Anterior cingulate cortex (tissue), 58 donors: ENCODE measurements at places on chromosomes 6 and 20.

DNA sequence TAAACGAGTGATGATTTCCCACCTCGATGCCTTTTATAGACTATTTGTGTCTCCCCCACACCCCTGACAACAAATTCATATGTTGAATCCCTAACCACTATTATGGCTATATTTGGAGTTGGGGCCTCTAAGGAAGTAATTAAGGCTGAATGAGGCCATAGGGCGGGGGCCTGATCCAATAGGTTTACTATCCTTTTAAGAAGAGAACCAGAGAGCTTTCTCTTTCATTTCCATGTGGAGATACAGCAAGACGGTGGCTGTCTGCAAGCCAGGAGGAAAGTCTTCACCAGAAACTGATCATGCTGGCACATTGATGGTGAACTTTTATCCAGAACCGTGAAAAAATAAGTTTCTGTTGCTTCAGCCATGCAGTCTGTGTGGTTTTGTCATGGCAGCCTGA, 38.9 kb upstream of the CLIC5 start:
- no peak for DNase-seq

- DNase-seq: no peak
Measured at GRCh38 chr20:46083101-46083500, 6.7 kb downstream of the NCOA5 start.

DNA sequence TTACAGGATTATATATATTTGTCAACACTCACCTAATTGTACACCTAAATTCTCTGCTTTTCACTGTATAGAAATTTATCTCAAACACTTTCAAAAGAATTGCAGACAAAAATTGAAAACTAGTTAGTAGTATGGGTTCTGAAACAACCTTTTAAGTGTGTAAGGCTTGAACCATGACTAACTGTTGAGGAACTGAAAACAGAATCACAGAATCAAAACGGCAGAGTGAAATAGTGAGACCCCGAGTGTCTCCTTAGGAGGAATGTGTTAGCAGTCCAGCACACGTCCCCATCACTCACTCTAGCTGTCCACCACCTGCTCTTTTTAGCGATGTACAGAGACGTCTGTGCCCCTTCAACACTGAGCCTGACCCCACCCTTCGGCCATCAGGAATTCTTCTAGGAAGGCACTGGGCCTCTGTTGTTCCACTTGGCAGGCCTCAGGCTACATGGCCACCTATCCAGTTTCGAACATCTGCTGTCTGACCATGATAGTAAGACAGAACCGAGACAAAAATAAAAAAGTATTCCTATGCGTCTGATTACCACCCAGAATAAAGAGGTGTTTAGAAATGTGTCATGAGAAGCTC, 227.4 kb downstream of the C6orf118 start:
- no peak for DNase-seq

GRCh38 chr6:56694002-56694401, 51.3 kb upstream of the DST start:
- no peak for DNase-seq

GRCh38 chr6:21026576-21027273, 492.5 kb downstream of the CDKAL1 start:
- DNase-seq: no peak
